ENCODE measurements at places on chromosomes 3 and 15.

DNA sequence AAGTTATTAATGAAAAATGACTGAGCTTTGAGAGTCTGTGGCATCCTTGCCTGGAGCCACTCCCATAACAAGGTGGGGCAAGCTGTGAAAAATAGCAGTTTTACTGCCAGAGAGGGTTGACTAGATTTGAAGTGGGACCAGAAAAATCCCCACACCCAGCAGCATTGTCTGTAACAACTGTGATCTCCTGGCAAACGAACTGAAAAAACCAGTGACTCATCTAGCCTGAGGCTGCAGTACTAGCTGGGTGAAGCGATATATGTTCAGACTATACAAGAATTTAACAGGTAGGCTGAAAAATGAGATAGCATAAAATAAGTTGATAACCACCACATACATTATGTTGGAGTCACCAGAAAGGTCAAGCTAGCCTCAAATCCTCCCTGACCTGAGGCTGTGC lies 64.0 kb downstream of the DPH6 start:
- DNase-seq: no peak

DNA sequence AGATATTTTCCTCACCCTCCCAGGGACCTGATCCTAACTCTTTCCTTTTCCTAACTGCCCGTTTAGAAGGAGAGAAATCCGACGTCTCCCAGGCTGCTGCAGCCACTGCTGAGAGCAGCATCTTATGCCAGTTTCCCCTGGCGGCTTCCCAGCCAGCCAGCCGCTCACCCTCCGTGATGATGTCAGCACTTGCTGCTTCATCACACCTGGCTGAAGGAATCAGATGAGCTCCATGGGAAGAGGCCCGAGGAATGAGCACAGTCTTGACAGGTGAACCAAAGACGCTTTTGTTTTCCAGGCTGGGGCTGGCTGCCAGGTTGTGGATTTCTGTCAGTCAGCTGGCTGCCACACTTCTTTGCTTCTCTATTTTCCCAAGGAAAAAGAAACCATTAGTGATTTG lies 445.1 kb upstream of the RBMS3 start:
- DNase-seq: no peak

DNA sequence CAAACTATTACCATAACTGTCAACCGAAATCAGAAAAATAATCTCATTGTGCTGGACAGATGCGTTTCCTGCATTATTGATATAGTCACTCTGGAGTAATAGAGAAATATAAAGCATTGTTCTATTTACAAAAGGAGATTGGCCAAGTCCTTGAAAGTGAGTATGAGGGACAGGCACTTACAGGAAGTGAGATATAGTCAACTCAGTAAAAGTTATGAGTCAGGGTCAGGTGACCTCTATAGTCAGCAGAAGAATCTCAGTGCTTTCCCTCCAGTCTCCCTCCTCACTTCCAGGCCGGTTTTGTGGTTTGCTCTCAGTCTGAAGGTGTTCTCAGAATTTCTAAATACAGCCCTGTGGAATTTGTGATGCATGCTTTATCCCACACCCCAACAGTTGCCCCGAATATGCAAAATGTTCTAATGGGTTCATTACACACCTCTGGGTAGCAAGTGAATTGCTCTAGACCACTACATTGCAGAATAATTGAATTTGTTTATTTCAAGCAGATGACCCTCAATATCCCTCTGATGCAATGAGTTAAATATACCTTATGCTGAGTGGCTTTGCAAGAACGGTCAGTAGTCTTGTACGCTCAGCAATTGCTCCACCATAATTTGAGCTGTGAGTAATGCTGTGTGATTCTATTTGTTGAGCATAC lies 787.7 kb downstream of the MCTP2 start:
- DNase-seq: no peak

- DNase-seq: no peak
Observed at GRCh38 chr3:118186051-118186450, 848.6 kb downstream of the IGSF11 start.

- no peak for DNase-seq
Observed at GRCh38 chr15:39595338-39596221, 14.7 kb downstream of the THBS1 start.

GRCh38 chr3:71090207-71090606 lies 493.3 kb downstream of the FOXP1 start:
- no peak for DNase-seq

- DNase-seq: no peak
Observed at GRCh38 chr15:55168350-55168974, 28.3 kb downstream of the RSL24D1 start.

DNA sequence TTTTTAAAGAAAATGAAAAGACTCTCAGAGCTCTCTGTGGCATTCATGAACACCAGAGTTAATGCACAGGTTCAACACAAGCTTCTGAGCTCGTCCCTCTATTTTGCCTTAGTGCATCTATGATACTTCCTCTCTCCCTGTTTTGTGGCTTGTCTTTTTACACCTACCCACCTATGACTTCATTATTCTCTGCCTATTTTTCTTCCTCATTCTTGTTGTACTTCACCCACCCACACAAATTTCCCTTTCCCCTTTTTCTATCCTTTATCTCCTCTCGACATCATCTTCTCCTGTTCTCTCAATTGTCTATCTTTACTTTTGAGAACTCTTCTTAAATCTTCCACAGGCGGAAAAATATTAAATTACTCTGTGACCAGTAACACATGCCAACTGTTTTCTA lies 48.6 kb downstream of the OR5H15 start:
- no peak for DNase-seq

DNA sequence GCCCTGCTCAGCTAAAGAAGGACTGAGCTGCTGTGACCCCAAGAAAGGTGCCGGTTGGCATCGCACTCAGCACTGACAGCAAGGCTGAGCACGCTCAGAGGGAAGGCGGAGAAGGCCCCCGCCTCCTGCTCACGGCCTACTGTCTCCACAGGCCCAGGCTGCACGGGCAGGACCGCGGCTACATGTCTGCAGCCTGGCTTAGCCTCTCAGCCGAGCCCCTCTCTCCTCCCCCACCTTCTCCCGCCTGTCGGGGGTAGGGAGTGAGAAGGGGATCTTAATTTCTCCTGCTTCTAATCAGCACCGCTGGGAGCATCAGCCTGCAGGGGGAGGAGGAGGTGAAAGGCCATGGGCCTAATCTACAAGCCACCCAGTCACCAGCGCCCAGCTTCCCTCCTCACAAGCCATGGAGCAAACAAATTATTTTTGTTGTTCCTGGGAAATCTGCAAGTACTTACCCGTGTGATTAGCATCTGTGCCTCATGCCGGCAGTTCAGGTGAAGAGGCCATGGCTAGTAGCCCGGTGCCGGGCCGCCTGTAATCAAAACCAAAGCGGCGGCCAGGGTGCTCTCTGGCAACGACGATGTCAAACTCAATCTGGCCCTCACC lies 68.1 kb downstream of the EPHB3 start:
- DNase-seq: no peak

DNA sequence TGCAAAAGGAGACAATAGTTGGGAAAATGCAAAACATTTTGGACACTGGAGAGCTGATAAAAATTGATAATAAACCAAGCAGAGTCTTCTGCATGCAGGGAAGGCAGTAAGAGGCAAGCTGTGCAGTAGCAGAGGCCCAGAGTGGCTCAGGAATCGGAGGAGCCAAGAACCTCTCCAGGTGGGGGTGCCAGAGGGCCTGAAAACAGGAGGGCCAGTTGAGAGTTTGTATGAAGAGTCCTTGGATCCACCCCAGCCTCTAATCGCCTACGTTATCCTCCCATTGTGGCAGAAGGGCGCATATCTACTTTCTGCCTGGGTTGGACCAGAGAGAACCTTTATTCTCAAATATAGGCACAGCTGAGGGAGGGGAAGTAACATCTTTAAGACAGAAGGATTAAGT lies 48.9 kb upstream of the RBP1 start:
- no peak for DNase-seq

DNA sequence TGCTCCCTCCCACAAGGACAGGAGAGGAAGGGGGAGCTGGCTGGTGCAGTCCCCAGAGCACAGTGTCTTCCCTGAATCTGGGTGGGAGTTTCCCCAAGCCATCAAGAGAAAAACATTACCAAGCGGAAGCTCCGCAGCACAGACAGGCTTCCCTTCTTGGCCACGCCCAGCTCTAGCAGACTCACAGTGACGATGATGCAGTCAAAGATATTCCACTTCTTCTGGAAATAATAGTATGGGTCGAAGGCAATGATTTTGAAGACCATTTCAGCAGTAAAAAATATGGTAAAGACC lies 76.7 kb downstream of the SCN10A start:
- no peak for DNase-seq
